ENCODE measurements at places on chromosomes 13 and 19.

DNA sequence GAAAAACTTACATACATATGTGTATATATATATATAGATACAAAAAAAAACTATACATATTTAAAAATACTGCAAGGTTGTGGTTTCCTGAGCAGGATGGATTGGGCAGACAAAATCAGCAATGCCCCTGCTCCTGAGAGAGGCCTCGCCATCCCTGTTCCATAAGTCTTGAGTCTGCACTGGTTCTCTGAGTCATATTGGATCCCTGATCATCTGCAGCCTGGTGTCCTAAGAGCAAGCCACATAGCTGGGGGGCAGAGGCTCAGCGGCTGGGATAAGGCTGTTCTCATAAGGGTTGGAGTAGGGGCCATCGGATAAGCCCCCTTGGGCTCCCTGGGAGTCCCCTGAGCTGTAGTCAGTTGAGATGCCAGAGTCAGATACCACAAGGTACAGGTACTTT is 3.3 kb downstream of the SWSAP1 start:
- DNase-seq = no peak

GRCh38 chr19:16896146-16897028 is 7.6 kb downstream of the F2RL3 start:
- no peak for DNase-seq

DNA sequence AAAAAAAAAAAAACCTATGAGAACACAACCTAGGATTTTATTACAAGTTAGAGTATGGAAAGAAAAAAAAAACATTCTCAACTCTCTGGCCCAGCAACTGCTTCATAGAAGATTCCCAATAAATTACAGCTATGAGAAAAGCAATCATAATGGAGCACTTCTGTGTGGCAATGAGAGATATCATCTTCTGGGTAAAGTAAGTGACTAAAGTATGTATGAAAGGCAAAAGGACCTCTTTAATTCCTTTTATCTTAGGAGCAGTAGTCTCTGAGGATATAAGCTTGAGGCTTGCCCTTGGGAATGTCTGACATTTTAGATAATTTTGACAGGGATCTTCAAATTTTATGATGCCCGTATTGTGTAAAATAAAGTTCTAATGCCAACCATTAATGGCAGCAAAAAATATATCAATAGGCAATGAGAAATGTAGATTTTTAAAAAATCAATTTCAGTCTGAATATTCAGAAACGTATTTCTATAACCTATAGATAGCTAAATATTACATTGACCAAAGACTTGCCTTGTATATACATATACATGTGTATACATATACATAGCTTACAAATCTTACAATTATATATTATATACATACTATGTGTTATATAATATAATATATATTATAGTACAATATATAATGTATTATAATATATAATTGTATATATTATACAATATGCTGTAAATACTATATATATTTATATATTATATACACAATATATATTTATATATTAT is 823.9 kb upstream of the SLITRK1 start:
- no peak for DNase-seq

- no peak for DNase-seq
Observed at GRCh38 chr13:46361276-46361934, 25.6 kb downstream of the RUBCNL start.

- no peak for DNase-seq
Observed at GRCh38 chr13:95893861-95894260, 159.3 kb downstream of the UGGT2 start.

DNA sequence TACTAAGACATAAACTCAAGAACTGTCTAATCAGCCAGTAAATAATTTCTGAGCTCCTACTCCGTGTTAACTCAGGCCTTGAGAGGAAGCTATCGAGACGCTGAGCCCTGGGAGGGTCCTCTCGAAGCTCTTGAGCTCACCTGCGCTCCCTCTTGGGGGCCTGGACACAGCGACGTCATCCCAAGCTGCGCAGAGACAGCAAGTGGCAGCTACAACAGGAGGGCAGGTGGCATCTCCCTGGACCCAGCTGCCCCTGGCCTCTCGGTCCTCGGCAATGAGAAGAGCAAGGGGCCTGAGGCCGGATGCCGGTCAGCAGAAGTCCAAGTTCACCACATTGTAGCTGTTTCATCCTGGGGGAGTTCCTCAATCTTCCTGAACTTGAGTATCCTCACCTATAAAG is 30.5 kb upstream of the TUBGCP3 start:
- no peak for DNase-seq

- no peak for DNase-seq
Observed at GRCh38 chr19:28497137-28497536, 715.8 kb downstream of the UQCRFS1 start.

- DNase-seq = no peak
Observed at GRCh38 chr19:48175578-48175977, 5.1 kb downstream of the ZSWIM9 start.

DNA sequence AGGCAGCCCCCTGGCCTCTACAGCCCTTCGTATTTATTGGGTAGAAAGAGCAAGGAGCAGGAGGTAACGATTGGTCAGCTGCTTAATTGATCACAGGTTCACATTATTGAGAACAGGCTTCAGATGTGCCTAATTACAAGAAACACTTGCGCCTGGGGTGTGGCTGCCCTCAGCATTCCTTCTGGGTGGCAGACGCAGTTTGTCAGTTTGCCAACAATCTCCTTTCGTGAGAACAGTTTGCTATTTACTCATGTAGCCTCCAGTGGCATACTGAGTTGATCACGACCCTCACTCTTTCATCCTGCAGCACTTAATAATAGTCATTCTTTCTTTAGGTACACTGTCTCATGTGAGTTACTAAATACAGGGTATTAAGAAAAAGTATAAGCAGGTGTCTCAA is 985.6 kb downstream of the SLITRK5 start:
- DNase-seq = no peak

- DNase-seq = no peak
Observed at GRCh38 chr13:25768838-25769237, 283.0 kb downstream of the SHISA2 start.

GRCh38 chr13:41332829-41333228 is 21.8 kb downstream of the NAA16 start:
- DNase-seq = no peak

DNA sequence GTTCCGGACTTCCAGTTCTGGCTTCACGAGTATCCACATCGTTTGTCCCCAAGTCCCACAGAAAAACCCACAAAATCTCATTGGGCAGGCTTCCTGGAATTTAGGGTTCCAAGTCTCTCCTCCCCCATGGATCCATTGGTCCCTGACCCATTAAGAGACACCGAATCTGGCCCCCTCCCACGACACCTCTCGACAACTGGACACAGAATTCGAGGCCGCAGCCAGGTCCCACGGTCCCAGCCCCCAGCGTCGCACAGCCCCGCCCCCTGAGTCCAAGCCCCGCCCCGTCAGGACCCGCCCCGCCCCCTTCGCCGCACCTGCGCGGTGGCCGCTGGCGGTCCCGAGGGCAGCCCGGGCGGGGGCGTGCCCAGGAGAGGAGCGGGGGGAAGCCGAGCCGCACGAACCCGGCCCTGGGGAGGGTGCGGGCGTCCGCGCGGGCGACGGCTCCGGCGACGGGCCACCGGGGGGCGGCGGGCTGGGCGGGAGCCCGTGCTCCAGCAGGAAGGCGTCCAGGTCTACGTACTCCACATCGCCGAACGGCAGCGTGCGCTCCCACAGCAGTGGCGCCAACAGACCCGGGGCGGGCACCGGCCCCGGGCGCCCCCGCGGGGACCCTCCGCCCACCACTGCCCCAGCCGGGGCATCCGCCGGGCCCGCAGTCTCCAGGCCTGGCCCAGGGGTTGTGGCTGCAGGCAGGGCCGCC is 1.8 kb downstream of the DBP start:
- no peak for DNase-seq

DNA sequence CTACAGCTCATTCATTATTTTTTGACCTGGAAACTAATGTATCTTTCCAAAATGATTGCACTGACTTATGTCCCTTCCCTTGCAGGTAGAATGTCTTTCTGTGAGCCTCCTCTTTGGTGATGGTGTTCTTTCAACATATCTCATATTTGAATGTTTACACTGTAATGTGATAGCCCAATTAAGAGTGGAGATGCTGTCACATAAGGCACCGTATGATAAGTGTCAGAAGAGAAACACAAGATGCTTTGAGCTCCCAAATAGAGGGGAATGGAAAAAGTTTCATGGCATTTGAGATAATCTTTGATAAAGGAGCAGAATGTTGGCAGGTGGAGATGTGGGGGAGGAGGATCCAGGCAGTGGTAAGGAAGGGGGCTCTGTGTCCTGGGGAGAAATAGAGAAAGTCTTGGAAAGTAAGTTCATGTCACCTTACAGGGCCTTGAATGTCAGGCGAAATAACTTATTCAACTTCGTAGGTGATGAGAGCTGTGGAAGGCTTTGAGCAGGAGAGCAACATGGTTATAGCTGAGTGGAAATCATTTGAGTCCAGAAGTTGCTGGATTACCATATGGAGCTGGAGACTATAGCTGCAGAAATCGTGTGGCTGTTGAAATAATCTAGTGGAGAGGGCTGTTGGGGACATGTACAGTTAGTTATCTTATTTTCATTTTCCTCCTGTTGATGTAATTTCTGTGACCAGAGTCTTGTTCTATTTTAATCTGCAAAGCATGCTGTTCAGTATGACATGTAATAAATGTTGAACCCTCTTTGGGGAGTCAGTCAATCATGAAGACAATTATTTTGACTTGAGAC is 10.3 kb upstream of the RNF113B start:
- DNase-seq = no peak

GRCh38 chr19:2424686-2425621 is 2.4 kb downstream of the TIMM13 start:
- peak; percentile 1 for DNase-seq

- no peak for DNase-seq
Observed at GRCh38 chr19:33285441-33285927, 16.9 kb downstream of the CEBPA start.

GRCh38 chr19:43789029-43789428 is 8.3 kb upstream of the KCNN4 start:
- no peak for DNase-seq

GRCh38 chr19:53308339-53308811 is 25.2 kb upstream of the ZNF845 start:
- no peak for DNase-seq

DNA sequence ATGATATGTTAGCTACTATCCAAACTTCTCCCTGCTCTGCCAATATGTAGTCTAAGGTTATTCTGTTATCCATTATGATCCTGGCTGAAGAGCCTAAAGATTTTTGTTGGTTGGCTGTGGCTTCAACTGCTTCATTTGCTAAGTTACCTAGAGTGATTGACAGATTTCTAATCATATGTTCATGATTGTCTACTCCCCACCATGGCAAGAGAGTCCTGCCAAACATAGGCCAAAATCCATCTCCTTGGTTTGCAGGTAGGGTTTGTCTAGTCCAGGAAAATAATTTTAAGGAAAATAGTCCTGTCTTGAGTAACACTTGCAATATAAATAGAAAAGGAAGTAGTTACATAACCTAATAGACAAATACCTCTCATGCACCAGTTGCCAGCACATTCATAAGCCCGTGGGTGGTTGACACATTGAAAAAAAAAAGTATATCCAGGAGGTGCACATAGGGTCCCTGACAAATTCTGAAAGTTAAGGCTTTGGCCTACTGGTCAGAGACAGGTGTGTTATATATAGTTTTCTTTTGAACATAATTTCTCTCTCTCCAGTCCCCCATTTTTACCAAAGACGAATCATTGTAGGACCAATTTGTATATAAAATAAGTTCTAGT is 5.4 kb upstream of the CBY2 start:
- no peak for DNase-seq

GRCh38 chr19:54208784-54209057 is 8.1 kb downstream of the RPS9 start:
- DNase-seq = no peak

DNA sequence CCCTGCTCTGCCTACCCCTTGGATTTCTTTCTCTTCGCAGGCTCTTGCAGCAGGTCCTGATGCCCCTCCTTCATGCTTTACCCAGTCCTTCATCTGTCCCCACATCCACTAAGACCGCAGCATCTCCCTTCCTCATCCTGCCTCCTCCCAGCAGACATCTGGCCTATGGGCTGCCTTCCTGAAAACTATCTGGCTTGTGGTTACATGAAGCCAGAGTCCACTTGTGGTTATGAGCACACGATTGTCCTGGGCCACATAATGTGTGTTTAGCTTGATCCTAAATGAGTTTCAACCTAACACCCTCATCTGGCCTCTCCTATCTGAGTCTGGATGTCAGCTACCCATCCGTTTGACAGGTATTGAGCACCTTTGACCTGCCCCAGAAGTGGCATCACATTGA is 5.5 kb upstream of the ZNF175 start:
- no peak for DNase-seq

GRCh38 chr19:4064149-4064495 is 2.6 kb downstream of the ZBTB7A start:
- DNase-seq = no peak

- no peak for DNase-seq
Observed at GRCh38 chr19:3359919-3360420, 6.4 kb upstream of the NFIC start.

DNA sequence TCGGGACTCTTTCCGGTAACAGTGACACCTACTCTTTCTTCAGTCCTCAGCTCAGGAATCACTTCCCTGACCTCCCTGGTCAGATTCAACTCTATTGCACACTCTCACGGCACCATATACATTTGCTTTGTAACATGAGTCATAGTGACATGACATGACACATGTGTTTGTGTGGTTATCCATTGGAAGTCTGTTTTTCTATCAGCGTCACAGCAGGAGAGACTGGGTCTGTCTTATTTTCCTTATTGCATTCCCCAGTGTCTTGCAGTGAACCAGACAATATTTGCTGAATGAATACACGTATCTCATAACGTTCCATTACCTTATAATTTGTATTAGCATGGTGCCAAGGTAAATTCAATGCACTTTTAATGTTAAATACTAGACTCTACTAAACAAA is 102.0 kb downstream of the DCLK1 start:
- no peak for DNase-seq

GRCh38 chr19:54315956-54316355 is 3.0 kb upstream of the LILRA5 start:
- DNase-seq = no peak

DNA sequence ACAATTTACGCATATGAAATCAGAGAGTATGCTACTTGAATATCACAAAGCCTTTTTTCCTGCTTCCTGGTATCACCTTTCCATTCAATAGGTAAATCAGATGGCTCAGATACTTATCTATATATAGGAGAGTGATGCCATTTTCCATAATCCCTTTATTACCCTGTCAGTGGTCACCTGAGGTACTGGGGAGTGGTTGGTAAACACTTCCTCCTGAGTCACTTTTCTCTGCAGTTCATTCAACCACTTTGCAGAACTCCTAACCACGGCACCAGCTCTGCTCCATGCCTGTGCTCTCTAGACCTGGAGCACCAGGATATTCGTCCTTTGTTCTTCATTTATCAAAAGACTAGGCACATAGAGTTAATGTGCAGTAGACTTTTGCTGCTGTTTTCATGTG is 748.5 kb upstream of the KLHL1 start:
- no peak for DNase-seq

DNA sequence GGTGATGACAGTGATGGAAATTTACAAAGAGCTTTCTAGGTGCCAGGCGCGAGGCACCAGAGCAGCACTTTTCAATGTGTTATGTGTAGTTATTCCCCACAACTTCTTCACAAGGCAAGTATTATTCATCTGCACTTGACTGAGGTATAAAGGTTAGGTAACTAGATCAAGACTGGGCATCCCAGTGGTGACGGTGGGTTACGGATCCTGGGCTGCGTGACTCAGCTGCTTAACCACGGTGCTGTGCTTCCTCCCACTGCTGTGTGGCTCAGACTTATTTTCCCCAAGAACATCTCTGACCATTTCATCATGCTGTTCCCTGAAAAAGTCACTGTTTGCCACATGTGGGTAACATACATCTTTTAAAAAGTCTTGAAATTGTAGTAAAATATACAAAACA is 19.3 kb downstream of the EDDM13 start:
- no peak for DNase-seq
